ENCODE measurements at places on chromosomes 16 and 17.
A peak's percentile ranks its signal among the peaks of the same experiment; 100 is the strongest.

DNA sequence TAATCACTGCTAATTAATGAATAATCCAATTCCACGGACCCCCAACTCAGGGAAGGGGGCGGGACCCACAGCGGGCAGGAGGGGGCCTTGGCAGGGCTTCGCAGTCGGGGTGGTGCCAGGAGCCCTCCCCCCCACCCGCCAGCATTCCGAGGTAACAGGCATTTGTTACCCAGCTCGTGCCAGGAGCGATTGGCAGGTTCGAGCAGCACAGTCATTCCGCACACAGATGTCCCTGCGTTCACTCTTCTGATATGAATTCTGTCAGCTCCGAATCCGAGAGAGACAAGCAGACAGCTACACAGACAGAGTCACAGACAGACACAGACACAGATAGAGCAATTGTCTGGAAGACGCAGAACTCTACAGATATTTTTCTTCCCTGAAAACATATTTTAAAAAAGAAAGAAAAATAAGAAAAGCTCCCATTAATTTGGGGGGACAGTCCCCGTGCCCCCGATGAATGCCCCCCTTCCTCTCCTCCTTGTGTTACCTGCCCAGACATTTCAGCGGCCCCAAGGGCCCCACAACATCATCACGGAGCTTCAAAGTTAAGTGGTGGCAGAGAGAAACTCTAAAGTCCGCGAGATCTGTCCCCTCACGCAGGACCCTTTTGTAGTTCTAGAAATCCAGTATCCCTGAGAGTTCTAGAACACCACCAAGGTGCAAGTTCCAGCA, 10.2 kb downstream of the NEUROD2 start:
- no peak for DNase-seq

GRCh38 chr17:8354236-8354635, 14.6 kb downstream of the ODF4 start:
- DNase-seq, result no peak

DNA sequence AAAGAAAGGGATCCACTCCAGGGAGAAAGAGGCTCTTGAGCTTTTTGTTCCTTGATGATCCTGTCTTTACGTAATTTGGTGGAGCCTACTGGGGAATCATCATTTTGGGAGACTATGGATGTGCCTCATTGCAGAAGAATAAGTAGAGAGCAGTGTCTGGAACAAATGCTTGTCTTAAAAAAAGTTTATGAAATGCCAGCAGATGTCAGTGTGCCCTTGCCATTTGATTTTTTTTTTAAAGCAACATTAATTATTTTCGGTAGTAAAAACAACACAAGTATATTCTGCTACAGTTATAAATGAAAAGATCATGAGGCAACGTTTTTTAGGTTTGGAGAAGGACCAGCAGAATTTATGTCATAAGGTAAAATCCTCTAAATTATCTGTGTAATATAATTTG, 934.8 kb upstream of the EEF2KMT start:
- DNase-seq, result no peak

DNA sequence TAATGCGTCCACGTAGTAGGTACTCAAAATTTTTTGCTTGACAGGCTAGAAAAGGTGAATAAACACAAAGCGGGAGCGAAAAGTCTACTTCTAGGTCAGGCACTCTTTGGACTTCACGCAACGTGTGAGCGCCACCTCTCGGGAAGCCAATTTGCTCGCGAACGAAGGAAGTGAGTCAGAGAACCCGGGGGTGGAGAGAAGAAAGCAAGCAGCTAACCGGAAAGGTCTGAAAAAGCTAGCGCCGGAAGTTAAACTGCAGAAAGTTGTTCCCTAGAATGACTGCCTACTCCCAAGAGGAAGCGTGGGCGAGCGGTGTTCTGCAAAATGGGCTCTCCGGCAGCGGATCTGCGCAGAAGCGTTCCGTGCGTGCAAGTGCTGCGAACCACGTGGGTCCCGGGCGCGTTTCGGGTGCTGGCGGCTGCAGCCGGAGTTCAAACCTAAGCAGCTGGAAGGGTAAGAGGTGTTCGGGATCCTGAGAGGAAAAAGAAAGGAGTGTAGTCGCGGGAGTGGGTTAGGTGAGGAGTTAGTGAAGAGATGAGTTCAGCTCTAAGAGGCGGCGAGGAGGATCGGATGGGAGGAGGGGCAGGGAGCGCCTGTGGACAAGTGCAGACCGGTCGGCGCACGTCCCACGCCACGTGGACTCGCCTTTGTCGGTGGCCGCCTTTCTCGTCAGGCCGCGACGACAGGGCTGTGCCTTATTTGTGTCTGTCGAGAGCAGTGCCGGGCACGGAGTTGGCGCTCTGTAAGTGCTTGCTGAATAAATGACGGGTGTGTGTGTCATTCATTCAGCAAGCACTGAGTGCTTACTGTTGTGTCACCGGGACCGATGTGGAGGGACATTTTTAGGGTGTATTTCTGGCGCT, at the start of gene NME1:
NME1 (plus strand) TSS at position 350 of the 863 bp plus-strand sequence. CDS start 2,096 bp downstream, outside the sequence.
- peak; percentile 100 for DNase-seq

DNA sequence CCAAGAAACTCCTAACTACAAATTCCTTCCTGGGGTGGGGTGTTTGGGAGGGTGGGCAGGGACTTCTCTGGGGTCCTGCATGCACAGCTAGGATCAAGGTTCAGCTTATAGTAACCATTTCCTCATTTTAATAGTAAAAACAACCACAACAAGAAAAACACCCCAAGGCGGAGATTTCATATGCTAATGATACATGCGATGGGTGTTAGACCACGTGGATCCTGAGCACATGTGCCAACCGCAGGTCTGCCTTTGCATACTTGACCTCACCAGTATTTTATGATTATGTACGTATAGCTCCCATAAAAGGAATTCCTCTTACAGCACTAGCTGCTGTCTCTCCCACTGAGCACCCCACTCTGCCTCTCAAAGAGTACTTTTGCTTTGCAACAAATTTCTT, 1.9 kb downstream of the KRTAP4-11 start:
- no peak for DNase-seq

- DNase-seq, result no peak
Measured at GRCh38 chr16:27974896-27975540, 88.5 kb downstream of the GSG1L start.

DNA sequence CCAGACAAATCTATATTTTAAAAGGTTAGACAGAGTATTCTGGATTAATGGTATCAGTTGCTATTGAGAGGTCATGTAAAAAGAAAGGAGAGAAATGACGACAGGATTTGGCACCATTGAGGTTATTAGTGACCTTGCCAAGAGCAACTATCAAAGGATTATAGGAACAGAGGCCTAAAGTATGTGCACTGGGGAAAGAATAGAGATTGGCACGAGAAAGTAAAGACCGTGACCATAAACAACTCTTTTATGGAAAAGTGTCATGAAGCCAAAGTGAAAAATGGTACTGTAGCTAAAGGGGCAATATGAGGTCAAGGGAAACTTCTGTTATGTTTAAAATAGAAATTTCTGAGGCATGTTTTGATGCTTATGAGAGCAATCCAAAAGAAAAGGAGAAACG, 115.2 kb upstream of the KIF2B start:
- no peak for DNase-seq

GRCh38 chr16:83923581-83924365, 24.9 kb downstream of the MLYCD start:
- DNase-seq, result no peak

DNA sequence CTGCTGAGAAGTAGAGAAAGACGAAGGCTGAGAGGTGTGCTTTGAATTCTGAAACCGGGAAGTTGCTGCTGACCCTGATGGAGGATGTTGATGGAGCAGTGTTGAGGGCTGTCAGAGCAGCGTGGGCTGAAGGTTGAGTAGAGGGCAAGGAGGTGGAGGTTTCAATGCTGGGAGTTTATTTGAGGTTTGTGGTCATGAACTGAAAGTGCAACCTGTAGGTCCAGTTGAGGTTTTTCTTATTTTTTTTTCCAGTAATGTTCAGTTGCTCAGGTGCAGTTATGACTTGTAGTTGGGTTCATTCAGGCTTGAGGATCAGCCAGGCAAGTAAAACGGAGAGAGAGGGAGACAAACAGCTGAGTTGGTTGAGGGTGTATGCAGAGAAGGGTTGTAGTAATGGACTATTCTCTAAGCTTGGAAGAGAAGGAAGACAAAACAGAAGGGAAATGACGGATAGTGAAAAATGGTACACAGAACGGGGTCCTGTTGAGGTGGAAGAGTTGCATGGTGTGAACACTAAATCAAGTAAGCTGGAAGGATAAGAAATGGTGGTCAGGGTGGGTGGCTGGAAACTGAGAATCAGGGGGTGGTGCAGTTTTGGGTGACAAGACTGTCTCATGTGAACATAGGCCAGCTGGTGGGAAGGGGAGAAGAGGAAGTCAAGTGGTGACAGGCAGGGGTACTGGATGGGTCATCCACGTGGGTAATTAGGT, 8.7 kb upstream of the UBE2G1 start:
- no peak for DNase-seq

DNA sequence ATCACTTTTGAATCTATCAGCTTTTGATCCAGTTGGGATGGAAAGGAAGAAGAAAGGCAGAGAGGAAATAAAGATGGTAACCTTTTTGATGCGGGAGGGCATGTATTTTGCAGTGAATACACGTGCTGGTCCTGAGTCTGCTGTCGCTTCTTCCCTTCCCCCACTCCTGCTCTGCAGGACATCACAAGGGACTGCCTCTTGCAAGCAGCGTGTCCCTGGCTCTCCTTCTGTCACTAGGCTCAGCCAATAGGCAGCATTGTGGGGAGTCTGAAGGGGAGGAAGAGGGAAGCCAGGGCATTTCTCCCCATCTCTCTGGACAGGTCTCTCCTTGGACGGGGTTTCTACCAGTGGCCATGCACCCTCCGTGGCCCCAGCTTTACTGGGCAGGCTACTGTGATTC, 15.7 kb upstream of the WFDC1 start:
- no peak for DNase-seq

DNA sequence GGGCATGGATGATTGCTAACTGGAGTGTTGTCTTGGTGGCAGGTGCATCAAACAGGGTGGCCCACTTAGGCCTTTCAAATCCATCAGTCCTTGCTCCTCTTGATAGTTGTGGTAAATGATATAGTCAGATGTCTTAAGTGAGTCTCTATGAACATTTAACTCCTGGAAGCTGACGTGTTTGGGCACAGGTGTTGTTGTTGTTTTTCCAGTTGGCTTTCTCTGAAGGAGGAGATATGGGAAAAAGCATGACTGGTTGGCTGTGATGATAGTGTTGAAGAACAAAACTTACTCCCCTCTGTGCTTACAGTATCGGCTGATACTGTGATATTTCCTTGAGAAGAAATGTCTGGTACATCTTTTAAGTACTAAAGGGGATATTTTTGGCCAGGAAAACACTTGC, 18.0 kb downstream of the TNRC6A start:
- DNase-seq, result no peak

DNA sequence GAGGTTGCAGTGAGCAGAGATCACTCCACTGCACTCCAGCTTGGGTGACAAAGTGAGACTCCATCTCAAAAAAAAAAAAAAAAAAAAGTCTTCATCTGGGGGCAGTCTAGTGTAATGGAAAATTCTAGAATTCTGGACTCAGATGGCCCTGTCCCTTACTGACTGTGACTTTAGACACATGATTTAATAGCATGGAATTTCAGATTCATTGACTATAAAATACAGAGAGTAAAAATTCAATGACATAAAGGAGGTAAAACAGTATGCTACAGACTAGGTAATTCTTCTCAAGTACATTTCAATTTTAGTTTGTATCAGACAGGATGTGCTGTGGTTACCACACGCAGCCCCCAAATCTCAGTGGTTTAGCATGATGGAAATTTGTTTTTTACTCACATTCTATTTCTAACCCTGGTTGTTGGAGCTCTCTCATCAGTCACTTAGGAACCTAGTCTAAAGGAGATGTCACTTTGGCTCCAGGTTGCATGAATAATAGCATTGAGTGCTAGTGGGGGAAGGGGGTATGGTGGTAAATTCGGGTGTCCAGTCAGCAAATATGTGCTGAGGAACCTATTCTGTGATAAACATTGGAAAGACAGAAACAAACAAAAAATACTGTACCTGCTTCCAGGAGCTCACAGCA, 444.0 kb downstream of the XYLT1 start:
- DNase-seq, result no peak

DNA sequence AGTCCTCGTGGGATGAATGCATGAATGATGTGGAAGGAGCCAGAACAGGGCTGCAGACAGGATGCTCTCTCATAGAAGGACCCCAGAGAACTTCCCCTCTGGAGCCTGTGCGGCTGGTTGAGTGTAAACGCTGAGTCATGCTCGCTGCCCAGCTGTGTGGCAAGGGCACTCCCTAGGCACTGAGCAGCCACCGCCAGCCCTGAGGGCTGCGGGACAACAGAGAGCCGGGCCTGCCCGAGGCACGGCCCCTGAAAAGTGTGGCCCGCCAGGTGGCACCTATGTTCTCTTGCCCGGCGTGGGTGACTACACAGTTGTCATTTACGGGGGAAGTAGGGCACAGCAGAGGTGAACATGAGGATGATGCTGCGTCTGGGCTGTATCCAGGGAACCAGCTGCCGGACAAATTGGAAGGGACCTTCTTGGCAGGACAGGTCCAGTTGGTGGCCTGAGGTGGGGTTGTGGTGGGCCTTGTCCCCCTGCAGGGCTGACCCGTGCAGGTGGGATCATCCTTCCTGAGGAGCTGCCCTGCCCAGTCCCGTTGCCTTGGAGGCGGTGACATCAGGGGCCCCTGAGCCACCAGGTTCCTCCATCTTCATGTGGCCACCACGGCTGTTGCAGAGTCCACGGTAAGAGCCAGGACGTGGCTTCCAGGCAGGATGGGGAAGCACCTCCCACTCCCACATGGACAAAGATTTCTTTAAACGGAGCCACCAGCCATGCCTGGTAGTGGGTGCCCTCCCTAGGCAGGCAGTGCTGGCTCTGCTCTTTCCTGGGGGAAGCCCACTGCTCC, 94.8 kb upstream of the CBX4 start:
- peak; percentile 46 for DNase-seq

DNA sequence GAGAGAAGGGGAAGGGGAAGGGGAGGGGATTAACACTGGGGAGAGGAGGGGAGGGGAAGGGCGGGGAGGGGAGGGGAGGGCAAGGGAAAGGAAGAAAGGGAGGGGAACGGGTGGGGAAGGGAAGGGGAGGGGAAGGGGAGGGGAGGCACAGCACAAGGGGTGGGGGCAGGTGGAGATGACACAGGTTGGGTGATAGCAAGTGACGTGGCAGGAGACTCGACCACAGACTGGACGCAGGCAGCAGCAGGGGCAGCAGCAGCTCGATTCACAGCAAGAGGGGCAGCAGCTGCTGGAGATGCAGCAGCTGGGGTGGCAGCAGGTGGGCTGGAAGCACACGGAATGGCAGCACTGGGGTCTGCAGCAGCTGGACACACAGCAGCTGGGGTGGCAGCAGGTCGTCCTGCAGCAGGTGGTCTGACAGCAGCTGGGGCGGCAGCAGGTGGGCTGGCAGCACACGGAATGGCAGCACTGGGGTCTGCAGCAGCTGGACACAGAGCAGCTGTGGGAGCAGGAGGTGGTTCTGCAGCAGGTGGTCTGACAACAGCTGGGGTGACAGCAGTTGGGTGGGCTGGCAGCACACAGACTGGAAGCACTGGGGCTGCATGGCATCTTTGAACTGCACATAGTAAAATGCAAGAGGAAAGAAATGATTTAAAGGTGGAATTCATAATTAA, at the start of gene KRTAP4-16:
KRTAP4-16 (minus strand) TSS at position 624 of the 674 bp plus-strand sequence; CDS start at position 624, 0 bp downstream.
- DNase-seq, result no peak

DNA sequence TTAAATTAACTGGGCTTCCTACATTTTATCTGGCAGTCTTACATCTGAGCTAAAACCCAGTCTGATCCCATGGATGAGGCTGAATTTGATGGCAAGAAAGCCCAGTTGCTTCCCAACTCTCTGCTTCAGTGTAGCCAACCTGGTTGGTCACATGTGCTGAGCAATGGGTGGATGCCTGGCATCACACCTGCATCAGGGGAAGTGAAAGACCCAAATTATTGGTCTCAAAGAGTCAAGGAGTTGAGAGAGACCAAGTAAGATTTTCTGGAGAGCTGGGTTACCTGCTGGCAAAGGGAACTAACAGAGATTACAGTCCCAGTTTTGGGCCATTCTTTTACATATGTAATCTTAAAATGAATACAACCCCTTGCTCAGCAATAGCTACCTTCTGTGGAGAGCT, 38.8 kb downstream of the RGS9 start:
- no peak for DNase-seq
